ENCODE measurements at places on chromosomes 1 and 21.
A peak's percentile ranks its signal among the peaks of the same experiment; 100 is the strongest.

DNA sequence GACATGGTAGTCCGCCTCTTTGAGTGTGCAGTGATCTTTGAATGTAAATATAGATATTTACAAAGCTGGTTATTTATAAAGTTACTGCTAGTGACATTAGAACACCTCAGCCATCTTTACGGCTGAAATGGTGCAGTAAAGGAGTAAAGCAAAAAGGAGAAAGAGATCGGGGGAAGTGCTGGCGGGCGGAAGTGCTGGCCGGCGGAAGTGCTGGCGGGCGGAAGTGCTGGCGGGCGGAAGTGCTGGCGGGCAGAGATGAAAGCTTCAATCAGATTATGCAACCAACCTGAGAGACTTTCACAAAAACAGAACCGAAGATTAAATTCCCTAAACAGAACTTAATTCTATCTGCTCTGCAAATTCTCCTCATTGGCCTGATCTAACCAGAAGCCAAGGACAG, 1.4 kb upstream of the OR14A16 start:
- DNase-seq: no peak
- H3K27ac ChIP-seq: no peak overlapping the region
- H3K27me3 ChIP-seq: no peaks in the 10 kb centered on the region
- H3K4me1 ChIP-seq: no peaks in the 10 kb centered on the region
- no peak overlapping the region for H3K4me3 ChIP-seq

DNA sequence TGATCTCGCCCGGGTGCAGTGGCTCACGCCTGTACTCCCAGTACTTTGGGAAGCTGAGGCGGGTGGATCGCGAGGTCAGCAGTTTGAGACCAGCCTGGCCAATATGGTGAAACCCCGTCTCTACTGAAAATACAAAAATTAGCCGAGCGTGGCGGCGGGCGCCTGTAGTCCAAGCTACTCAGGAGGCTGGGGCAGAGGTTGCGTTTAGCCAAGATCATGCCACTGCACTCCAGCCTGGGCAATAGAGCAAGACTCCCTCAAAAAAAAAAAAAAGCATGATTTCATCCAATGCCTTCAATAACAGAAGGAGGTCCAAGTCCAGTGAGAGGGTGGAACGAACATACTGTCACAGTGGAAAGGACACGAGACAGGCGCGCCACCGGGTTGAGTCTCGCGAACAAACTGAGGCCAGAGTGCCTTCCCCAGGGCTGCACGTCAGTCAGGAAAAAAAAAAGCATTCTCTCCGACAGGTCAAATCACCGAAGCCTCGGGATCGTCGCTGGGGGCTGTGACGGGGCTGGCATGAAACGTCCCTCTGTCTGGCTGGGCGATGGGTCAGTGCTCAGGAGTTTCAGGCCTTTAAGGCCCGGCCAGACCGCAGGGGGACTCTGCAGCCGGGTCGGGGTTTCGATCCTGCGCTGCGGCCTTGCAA, 8.4 kb upstream of the CROCC start:
- H3K36me3 ChIP-seq: no peaks in the 10 kb centered on the region
- H3K4me1 ChIP-seq: peaks cover 4% of the 10 kb centered on the region
- no peak overlapping the region for H3K27ac ChIP-seq
- H3K27me3 ChIP-seq: 0 out of 2 replicates have a peak, but pooled peaks cover 3% of the 10 kb centered on the region

DNA sequence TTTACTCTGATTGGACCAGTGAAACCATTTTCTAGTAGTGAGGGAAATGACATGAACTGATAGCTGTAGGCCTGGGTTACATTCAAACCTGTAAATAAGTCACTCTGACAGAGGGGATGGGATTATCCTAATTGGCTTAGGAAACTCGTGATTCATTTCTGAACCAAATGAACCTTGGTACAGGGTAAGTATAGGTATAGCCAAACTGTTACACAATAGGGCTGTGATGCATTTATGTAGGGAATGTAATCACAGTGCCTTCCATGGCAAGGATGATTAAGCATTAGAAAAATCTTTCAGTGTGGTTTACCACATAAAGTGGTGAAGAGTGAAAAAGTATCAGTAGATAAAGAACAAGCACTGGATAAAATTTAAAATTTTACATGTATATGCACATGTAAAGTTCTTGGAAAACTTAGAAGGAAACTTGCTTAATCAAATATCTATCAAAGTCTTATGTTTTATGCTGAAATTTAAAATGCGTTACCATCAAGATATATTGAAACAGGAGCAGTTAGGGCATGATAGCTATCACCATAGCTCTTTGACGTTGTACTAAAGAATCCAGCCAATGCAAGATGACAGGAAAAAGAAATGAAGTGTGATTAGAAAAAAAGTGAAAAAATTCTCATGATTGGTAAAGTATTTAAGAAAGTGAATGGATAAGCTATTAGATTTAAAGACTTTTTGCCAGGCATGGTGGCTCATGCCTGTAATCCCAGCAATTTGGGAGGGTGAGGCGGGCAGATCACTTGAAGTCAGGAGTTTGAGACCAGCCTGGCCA, 63.0 kb downstream of the RABGAP1L start:
- no peaks in the 10 kb centered on the region for H3K27me3 ChIP-seq
- DNase-seq: no peak
- peaks cover 39% of the 10 kb centered on the region for H3K4me1 ChIP-seq
- no peak overlapping the region for H3K27ac ChIP-seq
- no peaks in the 10 kb centered on the region for H3K36me3 ChIP-seq

GRCh38 chr1:113608399-113608798, 150.9 kb downstream of the PHTF1 start:
- DNase-seq: no peak
- no peak overlapping the region for H3K4me3 ChIP-seq
- no peaks in the 10 kb centered on the region for H3K4me1 ChIP-seq
- no peaks in the 10 kb centered on the region for H3K27me3 ChIP-seq
- no peaks in the 10 kb centered on the region for H3K36me3 ChIP-seq

- no peak overlapping the region for H3K27ac ChIP-seq
- H3K27me3 ChIP-seq: no peaks in the 10 kb centered on the region
- H3K4me3 ChIP-seq: no peak overlapping the region
- no peaks in the 10 kb centered on the region for H3K36me3 ChIP-seq
- DNase-seq: no peak
Observed at GRCh38 chr1:61289232-61290098, 207.1 kb downstream of the NFIA start.

GRCh38 chr1:150186789-150187559, 37.3 kb downstream of the PLEKHO1 start:
- no peak overlapping the region for H3K27ac ChIP-seq
- H3K4me1 ChIP-seq: no peaks in the 10 kb centered on the region
- DNase-seq: peak; percentile 18
- H3K27me3 ChIP-seq: no peaks in the 10 kb centered on the region

- no peak for DNase-seq
- no peak overlapping the region for H3K4me3 ChIP-seq
- H3K36me3 ChIP-seq: no peaks in the 10 kb centered on the region
- no peak overlapping the region for H3K27ac ChIP-seq
Observed at GRCh38 chr1:119962296-119962968, 66.1 kb upstream of the ADAM30 start.

DNA sequence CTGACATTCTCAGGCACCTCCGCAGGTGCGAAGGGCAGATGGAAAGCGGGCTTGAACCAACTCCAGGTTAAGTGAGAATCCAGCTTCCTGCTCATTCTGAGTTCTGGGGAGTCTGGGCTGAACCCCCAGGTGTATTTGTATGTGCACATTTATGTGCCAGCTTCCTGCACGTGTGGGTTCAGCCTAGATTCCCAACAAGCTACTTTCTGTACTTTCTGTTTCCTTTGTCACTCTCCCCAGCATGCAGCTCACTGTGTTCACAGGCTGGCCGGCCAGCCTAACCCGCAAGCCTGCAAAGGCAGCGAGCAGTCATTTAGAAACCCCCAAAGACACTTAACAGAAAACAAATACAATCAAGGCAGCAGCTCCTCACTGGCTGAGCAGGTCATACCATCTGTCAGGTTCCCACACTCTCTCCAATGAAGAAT, 1.3 kb upstream of the IL19 start:
- H3K4me1 ChIP-seq: peaks cover 80% of the 10 kb centered on the region
- no peaks in the 10 kb centered on the region for H3K27me3 ChIP-seq
- peak overlapping the region; percentile 29 for H3K27ac ChIP-seq
- peak; percentile 93 for DNase-seq
- H3K36me3 ChIP-seq: no peaks in the 10 kb centered on the region

DNA sequence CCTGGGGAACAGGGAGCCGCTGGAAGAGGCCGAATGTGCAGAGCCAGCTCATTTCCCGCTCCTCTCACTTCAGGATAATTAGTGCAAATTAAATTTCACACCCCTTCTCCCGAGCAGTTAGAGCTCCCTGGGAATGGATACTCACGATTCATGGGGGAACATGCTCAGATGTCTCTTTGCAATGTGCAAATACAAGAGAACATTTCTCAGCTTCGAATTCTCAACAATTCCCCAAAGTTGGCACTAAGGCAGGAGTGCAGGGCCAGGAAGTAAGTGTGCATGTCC, 54.9 kb downstream of the CAMK2N1 start:
- H3K27me3 ChIP-seq: peaks cover 92% of the 10 kb centered on the region
- DNase-seq: no peak
- no peaks in the 10 kb centered on the region for H3K4me1 ChIP-seq
- no peak overlapping the region for H3K27ac ChIP-seq

- H3K36me3 ChIP-seq: no peaks in the 10 kb centered on the region
- no peak overlapping the region for H3K4me3 ChIP-seq
- no peaks in the 10 kb centered on the region for H3K27me3 ChIP-seq
Observed at GRCh38 chr1:218636548-218636947, 291.4 kb downstream of the TGFB2 start.

DNA sequence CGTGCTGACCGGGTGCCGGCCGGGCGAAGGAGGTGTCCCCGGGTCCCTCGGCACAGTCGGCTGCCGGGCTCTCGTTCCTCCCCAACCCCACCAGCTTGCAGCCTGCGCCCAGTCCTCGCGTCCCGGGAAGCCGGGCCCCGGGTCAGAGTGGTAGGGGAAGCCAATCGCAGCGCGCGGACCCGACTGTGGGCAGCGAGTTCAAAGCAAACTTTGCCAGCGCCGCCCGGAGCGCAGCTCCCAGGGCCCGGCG, 328 bp downstream of the MYCL start:
- no peak for DNase-seq
- peaks cover 4% of the 10 kb centered on the region for H3K4me1 ChIP-seq
- H3K36me3 ChIP-seq: no peaks in the 10 kb centered on the region
- peak overlapping the region; percentile 86 for H3K4me3 ChIP-seq

GRCh38 chr1:168373869-168374268, 93.2 kb downstream of the TBX19 start:
- no peak overlapping the region for H3K27ac ChIP-seq
- H3K4me3 ChIP-seq: no peak overlapping the region
- no peaks in the 10 kb centered on the region for H3K4me1 ChIP-seq
- DNase-seq: no peak
- no peaks in the 10 kb centered on the region for H3K36me3 ChIP-seq

Data from MM.1S (cell line).